ENCODE measurements at places on chromosomes 1 and 21.

- no peak for DNase-seq
Measured at GRCh38 chr21:31193761-31194160, 150.3 kb downstream of the TIAM1 start.

- DNase-seq: no peak
Measured at GRCh38 chr1:26607186-26607585, 77.6 kb downstream of the RPS6KA1 start.

GRCh38 chr21:43637530-43638158 is 21.6 kb downstream of the HSF2BP start:
- no peak for DNase-seq

- DNase-seq: no peak
Measured at GRCh38 chr1:5830771-5831599, 161.2 kb downstream of the NPHP4 start.

GRCh38 chr1:15492596-15492995 is 16.7 kb downstream of the CELA2B start:
- DNase-seq: no peak

GRCh38 chr1:25756215-25756614 is 43.8 kb upstream of the SELENON start:
- no peak for DNase-seq
